Right renal pelvis (tissue), 4 donors: ENCODE measurements at places on chromosomes 5 and 9. TPM values are rescaled to one million over a fixed set of nuclear protein-coding genes. Genes with fewer than 3 reads are reported as not detected.

Gene SPINK4
- not detected for polyA plus RNA-seq

GRCh38 chr5:154727361-154727760, 27.8 kb upstream of the LARP1 start:
- DNase-seq = no peak

- no peak for DNase-seq
These were observed 388.1 kb upstream of the ACO1 start for GRCh38 chr9:31996331-31996730.

- DNase-seq = no peak
These were observed 82.9 kb downstream of the ADGRV1 start for GRCh38 chr5:90641528-90641927.

DNA sequence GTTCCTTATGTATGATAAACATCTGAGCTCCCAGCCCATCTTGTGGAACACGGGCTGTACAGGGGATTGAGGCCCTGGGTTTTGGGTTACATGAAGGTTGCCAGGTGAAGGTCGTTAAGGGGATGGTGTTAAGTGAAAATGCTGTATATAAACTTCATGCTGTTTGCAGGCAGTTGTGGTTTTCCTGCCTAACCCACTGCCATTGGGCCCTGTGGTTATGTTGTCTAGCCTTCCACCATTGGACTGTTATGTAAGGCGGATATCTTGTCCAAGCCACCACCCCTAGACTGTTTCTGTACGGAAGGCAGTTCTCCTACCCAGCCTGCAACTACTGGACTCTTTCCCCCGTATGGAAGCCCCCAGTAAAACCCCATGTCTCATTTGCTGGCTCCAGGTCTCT, 246.1 kb downstream of the KIF4B start:
- DNase-seq = no peak
